ENCODE measurements at places on chromosomes 2 and 18.

GRCh38 chr2:69786052-69786560 is 43.4 kb upstream of the GMCL1 start:
- no peak for DNase-seq

GRCh38 chr18:1648712-1649111 is 744.0 kb downstream of the ADCYAP1 start:
- no peak for DNase-seq

GRCh38 chr2:231394211-231395141 is 1.0 kb upstream of the B3GNT7 start:
- no peak for DNase-seq

DNA sequence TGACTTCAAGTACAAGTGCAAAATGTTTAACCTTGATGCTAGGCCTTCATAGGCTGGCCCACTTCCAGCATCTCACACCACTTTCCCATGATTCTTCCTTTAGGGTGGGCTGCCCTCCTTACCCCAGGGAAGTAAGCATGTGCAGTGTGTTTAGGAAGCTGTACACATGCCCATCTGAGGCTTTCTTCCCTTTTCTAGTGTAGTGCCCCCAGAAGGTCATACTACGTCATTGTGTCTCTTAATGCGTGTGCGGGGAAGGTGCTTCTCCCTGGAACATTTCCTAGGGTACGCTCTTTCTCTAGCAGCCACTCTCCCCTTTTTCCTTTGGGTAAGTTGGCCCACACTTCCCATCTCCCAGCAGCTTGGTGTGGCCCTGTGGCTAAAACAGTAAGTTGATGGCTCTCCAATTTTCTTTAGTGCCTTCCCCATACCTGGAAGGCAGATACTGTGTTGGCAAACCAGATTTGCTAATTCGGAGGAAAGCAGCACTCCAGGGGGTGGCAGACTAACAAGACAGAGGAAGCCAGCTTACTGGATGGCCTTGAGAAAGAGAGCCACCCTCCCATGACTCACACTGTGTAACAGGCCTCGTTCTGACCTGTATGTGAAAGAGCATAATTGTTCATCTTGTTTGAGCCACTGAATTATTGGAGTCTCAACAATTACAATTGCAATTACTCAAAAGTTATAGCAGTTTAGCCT is 1.1 kb upstream of the SULT6B1 start:
- no peak for DNase-seq

- no peak for DNase-seq
Measured at GRCh38 chr2:6626401-6627012, 239.2 kb downstream of the CMPK2 start.

GRCh38 chr18:2535419-2535910 is 35.8 kb downstream of the METTL4 start:
- DNase-seq: no peak

GRCh38 chr2:213016166-213016983 is 135.0 kb downstream of the IKZF2 start:
- DNase-seq: no peak

DNA sequence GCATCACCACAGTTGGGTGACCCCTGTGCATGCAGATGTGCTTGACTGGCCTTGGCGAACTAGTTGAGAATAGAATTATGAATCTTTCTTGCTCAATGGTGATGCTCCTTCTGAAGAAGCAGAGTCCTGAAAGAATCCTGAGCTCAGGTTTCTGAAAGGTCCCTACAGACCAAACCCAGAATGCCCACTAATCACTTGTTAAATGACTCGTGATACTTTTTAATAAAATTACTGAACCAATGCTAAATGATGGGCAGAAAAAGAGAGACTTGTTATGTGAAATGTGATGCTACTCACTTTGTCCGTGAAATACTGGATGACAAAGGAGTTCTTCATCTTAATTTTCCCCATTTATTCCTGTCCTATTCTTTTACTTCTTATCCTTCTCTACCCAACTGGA is 263.5 kb upstream of the LRRTM1 start:
- DNase-seq: no peak

All from CD4-positive, alpha-beta T cell treated with Interleukin-17A for 4 hours (primary cell).